Stimulated activated CD4-positive, alpha-beta T cell treated with anti-CD3 and anti-CD28 coated beads, Interleukin-1b, Interleukin-23, amount 100 ng/mL, for 24 hours (primary cell): ENCODE measurements at places on chromosomes 5 and 9.

DNA sequence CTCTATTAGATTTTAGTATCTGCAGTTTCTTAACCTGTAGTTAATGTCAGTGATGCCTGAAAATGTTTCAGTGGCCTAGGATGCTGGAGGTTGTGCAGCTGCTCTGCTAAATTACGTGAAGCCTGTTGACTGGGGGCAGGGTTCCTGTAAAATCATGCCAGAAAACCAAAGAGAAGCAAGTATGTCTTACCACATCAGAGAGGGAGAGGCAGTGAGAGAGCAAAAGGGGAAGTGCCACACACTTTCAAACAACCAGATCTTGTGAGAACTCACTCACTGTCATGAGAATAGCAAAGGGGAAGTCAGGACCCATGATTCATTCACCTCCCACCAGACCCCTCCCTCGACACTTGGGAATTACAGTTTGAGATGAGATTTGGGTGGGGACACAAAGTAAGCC lies 83.9 kb upstream of the CYLC2 start:
- no peak for DNase-seq

- no peak for DNase-seq
These were observed 264.6 kb downstream of the SEC61B start for GRCh38 chr9:99486684-99487083.

GRCh38 chr5:113524927-113525326 lies 11.4 kb downstream of the YTHDC2 start:
- DNase-seq, result no peak

- DNase-seq, result no peak
These were observed 37.6 kb downstream of the PAM start for GRCh38 chr5:102792705-102793104.

DNA sequence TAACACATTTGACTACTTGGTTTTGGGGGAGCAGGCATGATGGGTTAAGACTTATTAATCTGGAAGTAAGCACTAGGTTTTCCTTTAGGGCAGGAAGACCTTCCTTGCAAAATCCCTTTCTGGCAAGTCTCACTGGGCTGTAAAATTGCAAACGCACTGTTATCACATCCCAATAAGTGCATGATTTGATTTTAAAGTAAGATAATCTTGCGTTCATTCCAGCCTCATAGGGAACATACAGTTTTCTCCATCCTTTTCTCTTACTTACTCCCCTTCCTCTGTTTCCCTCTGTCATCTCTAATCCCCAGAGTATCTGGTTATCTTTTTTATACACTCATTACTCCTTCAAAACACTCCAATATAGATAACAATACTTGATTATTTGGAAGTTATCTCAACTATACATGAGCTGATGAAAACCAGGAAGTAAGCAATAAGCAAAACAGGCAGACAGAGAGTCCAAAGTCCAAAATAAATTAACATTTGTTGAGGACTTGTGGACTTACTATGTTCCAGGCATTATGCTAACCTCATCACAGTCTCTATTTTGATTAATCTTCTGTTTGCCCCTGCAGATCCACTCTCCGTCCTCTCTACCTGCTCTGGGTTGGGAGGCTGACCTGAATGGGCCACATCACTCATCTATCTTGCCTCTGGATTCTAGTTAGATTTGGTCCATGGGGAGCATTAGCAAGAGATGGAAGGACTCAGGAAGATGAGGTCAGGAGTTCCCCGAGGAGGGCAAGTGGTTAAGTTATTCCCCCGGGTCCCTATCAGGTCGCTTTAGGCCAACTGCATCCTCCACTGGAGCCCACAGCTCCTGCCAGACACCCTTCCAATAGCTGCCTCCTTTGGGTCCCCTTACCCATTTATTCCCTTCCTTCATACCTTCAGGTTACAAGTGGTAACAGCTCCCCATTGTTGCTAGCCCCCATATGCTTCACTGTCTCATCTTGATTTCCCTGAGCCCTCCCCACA lies 60.2 kb downstream of the SLC22A5 start:
- no peak for DNase-seq

- DNase-seq, result no peak
These were observed 86.2 kb downstream of the DOCK2 start for GRCh38 chr5:169723103-169723831.

- DNase-seq, result no peak
These were observed 623.2 kb upstream of the FAM174A start for GRCh38 chr5:99911971-99912370.

DNA sequence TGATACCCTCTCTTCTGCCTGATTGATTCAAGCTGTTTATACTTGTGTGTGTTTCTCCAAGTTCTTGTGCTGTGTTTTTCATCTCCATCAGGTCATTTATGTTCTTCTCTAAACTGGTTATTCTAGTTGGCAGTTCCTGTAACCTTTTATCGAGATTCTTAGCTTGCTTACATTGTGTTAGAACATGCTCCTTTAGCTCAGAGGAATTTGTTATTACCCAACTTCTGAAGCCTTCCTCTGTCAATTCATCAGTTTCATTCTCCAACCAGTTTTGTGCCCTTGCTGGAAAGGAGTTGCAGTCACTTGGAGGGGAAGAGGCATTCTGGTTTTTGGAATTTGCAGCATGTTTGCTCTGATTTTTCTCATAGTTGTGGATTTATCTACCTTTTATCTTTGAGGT lies 126.2 kb upstream of the FTMT start:
- DNase-seq, result no peak

GRCh38 chr5:153765987-153766386 lies 272.7 kb downstream of the FAM114A2 start:
- no peak for DNase-seq

GRCh38 chr9:114905170-114905940 lies 25.0 kb downstream of the TNFSF8 start:
- DNase-seq, result no peak

GRCh38 chr5:138677782-138678181 lies 75.4 kb upstream of the CTNNA1 start:
- DNase-seq, result no peak

GRCh38 chr9:36999728-37000333 lies 34.2 kb downstream of the PAX5 start:
- DNase-seq, result no peak

GRCh38 chr5:66652818-66653217 lies 56.6 kb downstream of the MAST4 start:
- no peak for DNase-seq

GRCh38 chr5:140371356-140372151 lies 11.6 kb downstream of the SLC4A9 start:
- no peak for DNase-seq

DNA sequence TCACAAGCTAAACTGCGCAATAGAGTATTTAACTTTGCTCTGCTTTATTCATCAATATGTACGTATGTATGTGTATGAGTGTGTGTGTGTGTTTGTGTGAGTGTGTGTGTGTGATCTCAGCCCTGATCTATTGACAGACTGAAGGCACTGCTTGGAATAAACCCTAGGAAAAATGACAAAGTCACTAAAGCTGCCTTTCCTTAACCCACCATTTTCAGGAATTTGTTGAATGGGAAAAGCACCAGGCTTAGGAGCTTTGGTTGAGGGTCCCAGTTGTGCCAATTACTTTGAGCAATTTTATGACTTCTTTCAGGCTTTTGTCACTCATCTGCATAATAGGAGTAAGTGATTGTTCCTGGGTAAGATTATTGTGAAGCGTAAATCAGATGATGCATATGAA lies 108.6 kb upstream of the TLR4 start:
- DNase-seq, result no peak

GRCh38 chr9:78351816-78352215 lies 54.9 kb downstream of the PSAT1 start:
- no peak for DNase-seq

DNA sequence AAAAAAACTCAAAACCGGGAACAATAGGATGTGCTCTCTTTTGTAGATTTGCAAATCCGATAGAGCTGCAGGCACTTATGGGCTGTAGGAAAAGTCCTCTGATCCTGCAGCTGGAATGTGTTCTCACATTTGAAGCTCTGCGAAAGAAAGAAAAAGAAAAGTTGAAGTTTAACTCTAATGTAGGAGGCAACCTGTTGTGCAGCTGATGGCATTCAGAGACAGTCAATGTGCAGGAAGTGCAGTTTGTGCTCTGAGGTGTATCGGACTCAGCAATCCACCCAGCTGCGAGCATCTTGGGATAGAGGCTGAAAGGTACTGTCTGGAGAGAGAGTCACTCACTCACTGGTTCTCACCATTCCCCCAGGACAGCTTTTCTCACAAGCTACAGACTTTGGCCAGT lies 339.2 kb downstream of the AGTPBP1 start:
- DNase-seq, result no peak

DNA sequence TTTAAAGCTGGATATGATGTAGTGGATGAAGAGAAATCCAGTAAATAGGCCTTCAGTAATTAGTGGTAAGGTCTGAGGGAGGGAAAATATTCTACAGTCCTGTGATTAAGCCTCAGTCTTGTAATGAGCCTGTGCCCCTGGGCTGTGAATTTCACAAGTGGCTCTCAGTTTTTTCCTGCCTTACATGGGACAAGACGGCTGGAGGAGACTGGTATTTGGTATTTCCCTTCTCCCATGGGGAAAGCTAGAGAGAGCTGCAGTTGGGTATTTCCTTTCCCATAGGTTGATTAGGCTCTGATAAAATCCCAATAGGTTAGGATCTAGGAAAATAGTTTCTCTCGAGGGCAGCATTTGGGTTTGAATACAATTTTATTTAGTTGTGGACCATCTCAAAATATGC lies 62.2 kb upstream of the GNA14 start:
- DNase-seq, result no peak
